ENCODE measurements at places on chromosomes 7 and 10.

DNA sequence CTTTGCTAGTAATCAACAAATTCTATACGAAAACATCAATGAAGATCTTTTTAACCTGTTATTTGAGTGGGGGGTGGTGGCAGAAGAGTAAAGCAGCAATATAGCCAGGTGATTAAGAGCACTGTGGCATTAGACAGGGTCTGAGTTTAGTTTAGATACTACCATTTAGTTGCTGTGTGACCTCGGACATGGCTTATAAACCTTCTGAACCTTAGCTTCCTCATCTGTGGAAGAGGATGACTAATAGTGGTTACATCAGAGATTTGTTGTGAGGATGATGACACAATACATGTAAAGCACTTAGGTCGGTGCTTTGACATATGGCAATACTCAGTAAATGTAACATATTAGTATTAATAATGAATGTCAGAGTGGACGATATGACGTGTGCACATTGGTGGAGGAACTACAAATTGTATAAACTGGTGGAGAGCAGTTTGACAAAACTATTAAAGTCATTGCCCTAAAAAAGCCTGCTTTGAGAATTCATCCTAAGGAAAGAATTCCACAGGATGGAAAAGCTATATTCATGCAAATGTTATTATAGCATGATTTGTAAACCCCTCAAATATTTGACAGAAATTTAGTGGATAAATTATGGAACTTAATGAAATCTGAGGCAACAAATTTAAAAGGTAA lies 24.3 kb downstream of the SPAG6 start:
- peak; percentile 46 for DNase-seq

- no peak for DNase-seq
Measured at GRCh38 chr7:151275813-151276577, 27.5 kb upstream of the SMARCD3 start.

DNA sequence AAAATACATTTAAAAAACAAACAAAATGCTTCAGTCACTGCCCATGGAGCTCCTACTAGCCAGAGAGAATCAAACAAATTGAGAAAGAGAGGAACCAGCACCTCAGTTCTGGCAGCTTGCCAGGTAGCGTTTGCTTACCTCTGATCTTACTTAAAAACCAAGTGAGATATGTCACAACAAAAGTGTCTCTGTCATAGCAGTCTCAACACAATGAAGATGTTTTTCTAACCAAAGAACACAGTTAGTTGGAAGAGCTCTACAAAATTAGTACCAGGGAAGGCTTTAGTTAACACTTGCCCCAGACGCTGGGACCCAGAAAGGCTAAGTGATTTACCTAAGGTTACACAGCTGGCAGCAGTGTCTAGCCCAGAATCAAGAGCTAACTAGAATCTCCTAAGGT lies 3.4 kb downstream of the DOCK4 start:
- peak; percentile 37 for DNase-seq

DNA sequence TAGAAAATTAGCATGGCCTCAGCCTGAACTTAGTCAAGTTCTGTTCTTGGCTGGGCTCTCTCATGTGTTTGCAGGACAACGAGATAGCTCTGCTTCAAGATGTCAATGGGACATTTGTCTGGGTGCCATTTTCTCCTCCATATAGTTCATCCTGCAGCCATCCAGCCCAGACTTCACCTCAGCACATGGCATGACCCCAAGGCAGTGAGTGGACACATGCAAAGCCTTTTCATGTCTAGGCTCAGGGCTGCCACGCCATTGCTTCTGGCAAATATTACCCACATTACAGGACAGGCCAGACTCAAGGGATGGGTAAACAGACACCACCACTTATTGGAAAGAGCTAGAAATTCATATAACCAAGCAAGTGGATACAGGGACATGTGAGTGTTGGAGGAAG lies 9.3 kb downstream of the AKR1C3 start:
- no peak for DNase-seq

GRCh38 chr7:4500812-4501211 lies 181.3 kb upstream of the FOXK1 start:
- no peak for DNase-seq

- peak; percentile 38 for DNase-seq
Measured at GRCh38 chr7:44131173-44132029, 8.1 kb upstream of the POLD2 start.

- DNase-seq = no peak
Measured at GRCh38 chr7:27171637-27172314, 2.3 kb downstream of the HOXA10 start.

DNA sequence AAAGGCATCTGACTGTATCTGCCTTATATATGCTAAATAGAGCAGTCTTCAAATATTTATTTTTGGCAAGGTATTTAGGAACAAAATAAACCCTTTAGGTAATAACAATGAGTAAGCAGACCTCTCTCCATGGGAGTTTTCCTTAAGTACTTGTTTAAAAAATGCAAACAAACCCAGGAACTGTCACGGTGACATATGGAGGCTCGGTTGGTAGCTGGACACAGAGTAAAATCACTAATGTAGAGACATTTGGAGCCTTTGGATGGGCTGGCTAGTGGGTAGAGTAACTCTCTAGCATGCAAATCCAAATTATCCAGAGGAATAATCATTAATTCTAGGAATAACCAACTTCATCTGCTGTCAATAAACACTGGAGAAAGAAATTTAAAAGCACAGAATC lies 71.6 kb upstream of the LAMB4 start:
- no peak for DNase-seq

GRCh38 chr7:29457565-29458011 lies 106.0 kb upstream of the PRR15 start:
- peak; percentile 33 for DNase-seq

- peak; percentile 85 for DNase-seq
Measured at GRCh38 chr7:36487756-36488336, 98.2 kb downstream of the ANLN start.

DNA sequence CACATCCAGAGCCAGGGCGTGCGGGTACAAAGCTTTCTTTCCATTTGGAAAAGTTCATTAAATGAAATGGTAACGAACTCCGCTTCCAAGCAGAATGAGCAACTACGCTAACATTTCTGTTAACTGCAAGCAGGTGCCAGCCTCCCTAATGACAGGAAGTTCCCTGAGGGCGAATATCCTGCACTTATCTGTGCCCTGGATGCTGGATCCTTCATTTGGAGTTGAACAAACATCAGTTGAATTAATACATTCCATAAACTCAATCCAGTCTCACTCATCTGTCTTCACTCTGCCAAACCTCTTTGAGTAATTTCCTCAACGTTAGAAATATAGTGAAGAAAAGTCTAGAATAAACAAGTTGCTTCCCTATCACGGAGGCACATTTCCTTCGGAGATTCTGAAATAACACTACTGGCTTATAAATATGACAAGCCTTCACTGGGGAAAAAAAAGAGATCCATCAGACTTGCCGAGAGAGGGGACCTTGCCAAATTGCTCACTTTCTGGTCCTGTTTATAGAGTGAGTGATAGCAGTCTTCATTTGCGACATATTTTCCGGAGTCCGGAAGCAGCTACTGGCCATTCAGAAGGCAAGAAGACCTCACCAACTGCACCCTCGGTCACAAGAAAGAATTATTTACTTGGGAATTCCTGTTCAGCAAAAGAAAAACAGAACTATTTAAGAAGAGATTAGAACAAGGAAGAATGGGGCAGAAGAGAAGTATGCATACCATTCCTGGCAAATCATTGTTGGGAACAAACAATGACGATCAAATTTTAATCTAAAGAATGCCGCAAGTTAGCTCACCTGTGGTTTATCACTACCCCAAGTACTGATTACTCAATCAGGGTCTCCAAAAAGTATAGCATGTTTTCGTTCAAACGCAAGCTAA lies 196.4 kb downstream of the FAM107B start:
- peak; percentile 55 for DNase-seq

- DNase-seq = no peak
Measured at GRCh38 chr7:128304212-128304611, 39.5 kb downstream of the RBM28 start.

- DNase-seq = no peak
Measured at GRCh38 chr7:157522189-157522588, 185.4 kb downstream of the DNAJB6 start.

- no peak for DNase-seq
Measured at GRCh38 chr7:105980645-105981396, 17.8 kb downstream of the CDHR3 start.

- no peak for DNase-seq
Measured at GRCh38 chr7:1061180-1061579, 16.8 kb downstream of the GPR146 start.

GRCh38 chr10:61899997-61900828 lies 1.3 kb upstream of the ARID5B start:
- DNase-seq = peak; percentile 86

DNA sequence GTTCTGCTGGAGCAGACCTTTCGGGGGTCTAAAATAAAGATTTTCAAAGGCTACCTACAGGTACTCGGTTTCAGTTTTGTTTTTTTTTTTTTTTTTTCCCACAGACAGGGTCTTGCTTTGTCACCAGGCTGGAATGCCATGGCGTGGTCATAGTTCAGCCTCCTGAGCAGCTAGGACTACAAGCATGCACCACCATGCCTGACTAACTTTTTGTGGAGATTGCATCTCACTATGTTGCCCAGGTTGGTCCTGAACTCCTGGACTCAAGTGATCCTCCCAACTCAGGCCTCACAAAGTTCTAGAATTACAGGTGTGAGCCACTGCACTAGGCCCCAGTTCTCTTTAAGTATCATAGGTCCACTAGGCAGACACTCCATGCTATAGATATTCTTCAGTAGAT lies 34.5 kb downstream of the BAMBI start:
- DNase-seq = no peak

DNA sequence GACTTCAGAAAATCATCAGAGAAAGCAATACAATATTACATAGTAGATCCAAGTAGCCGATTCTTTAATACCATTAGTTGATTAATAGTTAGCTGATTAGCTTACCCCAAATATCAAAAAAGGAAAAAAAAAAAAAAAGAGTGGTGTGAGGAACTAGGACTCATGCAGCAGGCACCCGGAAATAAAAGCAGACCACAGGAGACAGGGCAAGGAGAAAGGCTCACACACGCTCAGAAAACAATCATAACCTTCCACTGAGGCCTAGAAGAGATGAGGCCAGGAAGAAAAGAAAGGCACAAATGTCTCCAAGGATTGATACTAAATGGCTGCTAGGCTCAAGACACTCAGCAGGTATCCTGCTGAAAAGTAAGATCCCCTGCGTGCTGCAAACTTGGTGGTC lies 25.9 kb downstream of the TRDMT1 start:
- peak; percentile 60 for DNase-seq

DNA sequence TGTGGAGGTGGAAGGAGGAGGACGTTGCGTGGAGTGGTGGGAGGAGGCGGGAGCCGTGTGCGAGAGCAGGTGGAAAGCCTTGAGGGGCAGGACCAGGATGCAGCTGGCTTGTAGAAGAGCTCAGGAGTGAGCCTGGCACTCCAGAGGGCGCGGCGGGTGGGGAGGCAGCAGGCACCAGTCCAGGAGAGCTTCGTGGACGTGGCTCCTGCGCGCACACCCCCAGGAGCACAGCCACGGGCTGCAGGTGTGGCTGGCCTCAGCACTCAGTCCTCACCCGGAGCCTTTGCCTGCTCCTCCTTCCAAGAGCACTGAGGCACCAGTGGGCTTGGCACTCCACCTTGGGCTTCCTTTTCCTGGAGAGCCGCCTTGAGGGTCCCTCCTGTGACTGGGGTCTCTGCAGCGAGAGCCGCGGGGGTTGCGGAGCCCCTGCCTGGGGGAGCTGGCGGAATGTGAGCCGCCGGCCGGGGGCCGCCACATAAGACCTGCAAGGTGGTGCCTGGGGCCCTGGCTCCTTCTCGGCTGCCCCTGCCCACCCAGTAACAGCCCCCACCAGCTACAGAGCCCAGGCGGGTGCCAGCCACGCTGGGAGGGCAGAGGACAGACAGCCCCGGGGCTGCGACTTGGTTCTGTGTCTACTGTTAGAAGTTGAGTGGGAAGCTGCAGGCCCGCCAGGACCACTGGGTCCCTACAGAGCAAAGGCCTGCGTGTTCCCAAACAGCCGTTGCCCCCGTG lies 11.1 kb downstream of the MAFK start:
- no peak for DNase-seq

DNA sequence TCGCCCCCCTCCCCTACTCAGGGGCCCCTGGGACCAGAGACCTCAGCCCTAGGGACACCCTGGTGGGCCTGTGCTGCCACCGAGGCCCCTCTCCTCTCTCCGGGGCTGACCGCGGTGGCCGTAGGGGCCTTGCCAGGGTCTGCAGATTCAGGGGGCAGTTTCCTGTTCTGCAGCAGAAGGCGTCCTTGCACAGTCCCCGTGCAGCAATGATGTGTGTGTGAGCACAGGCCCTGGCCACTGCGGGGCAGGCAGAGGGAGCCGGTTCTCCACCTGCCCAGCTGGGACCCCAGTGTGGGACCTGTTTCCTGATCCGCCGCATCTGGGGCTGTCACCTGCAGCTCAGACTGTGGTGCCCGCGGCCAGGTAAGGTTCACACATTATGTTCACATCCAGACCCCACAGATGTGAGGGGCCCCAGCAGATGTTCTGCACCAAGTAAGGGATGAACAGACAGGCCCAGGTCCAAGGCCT lies 60.7 kb upstream of the DNAJB6 start:
- DNase-seq = no peak

- no peak for DNase-seq
Measured at GRCh38 chr10:113423981-113424721, 128.7 kb upstream of the HABP2 start.

- DNase-seq = no peak
Measured at GRCh38 chr10:80168679-80169380, 36.3 kb downstream of the PLAC9 start.

DNA sequence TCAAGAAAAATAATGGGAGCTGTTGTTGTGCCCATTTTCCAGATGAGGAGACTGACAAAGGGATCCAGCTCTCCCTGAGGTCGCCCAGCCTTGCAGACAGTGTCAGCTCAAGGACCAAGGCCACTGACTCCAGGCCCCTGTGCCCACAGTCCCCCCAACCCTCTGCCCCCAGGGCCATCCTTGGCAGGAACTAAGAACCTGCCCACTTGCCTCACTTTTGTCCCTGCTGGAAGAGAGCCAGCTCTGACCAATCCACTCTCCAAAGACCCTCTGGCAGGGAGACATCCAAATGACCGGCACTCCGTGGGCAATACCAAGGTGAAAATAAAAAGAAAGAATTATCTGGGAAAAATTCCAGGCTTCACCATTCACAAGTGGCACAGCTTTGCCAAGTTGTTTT lies 101.3 kb downstream of the TCERG1L start:
- DNase-seq = no peak

- DNase-seq = no peak
Measured at GRCh38 chr7:138267934-138268333, 191.7 kb downstream of the AKR1D1 start.

DNA sequence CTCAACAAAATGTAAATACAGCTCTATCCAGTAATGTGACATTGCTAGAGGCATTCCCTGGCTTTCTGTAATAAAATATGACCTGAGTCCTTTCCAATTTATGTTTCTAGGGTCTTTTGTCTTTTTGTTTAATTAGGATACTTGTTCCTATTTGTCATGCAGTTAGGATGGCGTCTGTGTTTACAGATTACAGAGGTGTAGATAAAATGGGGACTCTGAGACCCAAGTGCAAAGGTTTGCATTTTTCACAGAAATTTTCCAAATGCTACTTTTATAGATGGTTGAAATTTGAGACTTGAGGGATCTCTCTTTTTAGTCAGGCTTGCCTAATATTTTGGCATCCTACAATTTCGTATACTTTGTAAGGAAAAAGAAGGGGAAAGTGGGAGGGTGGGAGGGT lies 332.4 kb downstream of the PTEN start:
- no peak for DNase-seq

GRCh38 chr7:82167558-82168314 lies 275.8 kb downstream of the CACNA2D1 start:
- DNase-seq = no peak

GRCh38 chr10:105992928-105993327 lies 1171.6 kb downstream of the SORCS1 start:
- no peak for DNase-seq

- peak; percentile 93 for DNase-seq
Measured at GRCh38 chr7:158432369-158433341, 155.0 kb downstream of the PTPRN2 start.
